Articular chondrocyte of knee joint (primary cell): ENCODE measurements at places on chromosomes 4 and X. TPM values are rescaled to one million over a fixed set of nuclear protein-coding genes. Genes with fewer than 3 reads are reported as not detected.

CNOT6L gene
- 18.2 and 20.6 TPM in 2 replicates for total RNA-seq

PDE5A gene
- total RNA-seq = 115 and 186 TPM in 2 replicates

CAPN6 gene
- total RNA-seq = 0.32 and 0.78 TPM in 2 replicates

CORIN gene
- total RNA-seq = 0.32 and 0.52 TPM in 2 replicates

F8A3 gene
- 1.8 and 2.9 TPM in 2 replicates for total RNA-seq

MORF4L2 gene
- total RNA-seq = 698 and 779 TPM in 2 replicates

RS1 gene
- not detected in 2 replicates for total RNA-seq

HNRNPDL gene
- 143 and 201 TPM in 2 replicates for total RNA-seq

RASL11B gene
- 0.11 TPM in 1 of 2 replicates, not detected in the other for total RNA-seq

TCEAL5 gene
- not detected in 2 replicates for total RNA-seq
